ENCODE measurements at places on chromosomes 1 and 21.

DNA sequence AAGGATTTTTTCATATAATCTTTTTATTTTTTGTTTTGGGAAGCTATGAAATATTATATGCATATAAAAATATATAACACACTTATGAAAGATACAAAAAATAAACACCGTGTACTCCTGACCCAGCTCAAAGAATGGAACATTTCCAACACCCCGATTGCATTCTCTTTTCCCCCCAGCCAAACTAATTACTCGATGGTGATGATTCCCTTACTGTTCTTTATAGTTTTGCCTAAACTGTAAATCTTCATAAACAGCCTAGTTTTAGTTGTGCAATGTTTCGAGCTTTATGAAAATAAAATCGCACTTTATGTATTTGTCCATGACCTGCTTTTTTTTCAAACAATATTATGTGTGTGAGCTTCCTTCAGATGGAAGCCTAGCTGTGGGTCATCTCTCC lies 352.0 kb upstream of the KAZN start:
- no peak for DNase-seq

GRCh38 chr1:51941528-51941927 lies 49.0 kb downstream of the RAB3B start:
- DNase-seq = no peak

GRCh38 chr1:156676820-156677615 lies at the start of gene NES:
Gene NES (minus strand): TSS chr1:156677407. CDS start chr1:156677264, 143 bp downstream.
- no peak for DNase-seq

- no peak for DNase-seq
Observed at GRCh38 chr1:8752411-8752810, 65.0 kb downstream of the RERE start.

DNA sequence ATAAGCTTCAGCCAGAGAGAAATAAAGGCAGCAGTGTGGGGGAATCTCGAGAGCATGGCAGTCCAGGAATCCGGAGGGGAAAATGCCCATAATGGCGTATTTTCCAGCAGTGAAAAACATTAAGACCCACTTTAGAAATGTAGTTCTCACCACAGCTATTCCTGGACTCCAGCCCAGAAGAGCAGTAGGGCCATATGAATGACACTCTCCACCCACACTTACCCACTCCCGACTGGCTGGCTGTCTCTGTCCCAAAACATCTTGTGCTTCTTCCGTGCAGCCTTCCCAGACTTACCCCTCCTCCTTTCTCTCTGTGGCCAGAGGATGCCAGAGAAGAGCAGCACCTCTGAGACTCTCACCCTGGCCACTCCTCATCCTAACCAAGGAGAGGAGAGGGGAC lies 56.4 kb downstream of the TRABD2B start:
- DNase-seq = no peak

- no peak for DNase-seq
Observed at GRCh38 chr1:59012378-59012777, 228.5 kb upstream of the JUN start.

- DNase-seq = peak; percentile 46
Observed at GRCh38 chr1:179169616-179170467, 59.6 kb downstream of the ABL2 start.

DNA sequence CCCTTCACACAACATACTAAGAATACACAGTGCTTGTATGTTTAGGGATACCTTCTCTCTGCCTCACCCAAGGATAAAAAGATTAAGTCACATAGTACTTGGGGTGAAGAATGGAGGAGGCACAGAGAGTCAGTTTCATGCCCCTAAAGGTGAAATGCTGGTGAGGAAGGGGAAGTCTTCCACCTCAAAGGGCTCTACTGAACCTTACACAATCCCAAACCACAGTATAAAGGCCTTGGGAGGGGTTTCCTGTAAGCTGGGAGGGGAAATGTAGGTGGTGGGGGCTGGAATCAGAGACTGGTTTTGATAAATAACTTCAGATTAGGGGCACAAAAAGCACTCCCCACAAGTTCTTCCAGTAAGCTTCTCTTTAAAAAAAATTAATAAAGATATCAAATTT lies 3.5 kb downstream of the MINDY1 start:
- no peak for DNase-seq
